SJSA1 (cell line): ENCODE measurements at places on chromosomes 3 and 15.
A peak's percentile ranks its signal among the peaks of the same experiment; 100 is the strongest.

DNA sequence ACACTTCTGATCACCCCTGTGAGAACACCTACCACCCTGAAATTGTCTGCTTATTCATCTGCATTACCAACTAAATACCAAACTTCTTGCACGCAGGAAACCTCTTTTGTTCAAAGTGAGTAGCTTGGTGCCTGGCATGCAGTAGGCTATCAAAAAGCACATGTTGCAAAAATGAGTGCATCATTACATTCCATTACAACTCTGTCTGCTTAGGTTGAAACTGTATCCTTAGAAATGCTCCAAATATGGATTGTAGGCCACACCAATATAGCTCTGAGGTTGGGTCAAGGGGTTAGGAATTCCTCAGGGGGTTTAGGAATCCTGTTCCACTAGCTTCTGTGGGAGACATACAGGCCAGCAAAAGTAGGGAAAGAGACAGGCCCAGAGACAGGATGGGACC is 107.2 kb downstream of the THRB start:
- H3K4me3 ChIP-seq, result no peak overlapping the region
- H3K27ac ChIP-seq, result peak overlapping the region; percentile 82
- no peak for DNase-seq
- H3K36me3 ChIP-seq, result no peaks in the 10 kb centered on the region
- peaks cover 22% of the 10 kb centered on the region for H3K4me1 ChIP-seq

- no peak overlapping the region for H3K27ac ChIP-seq
- H3K27me3 ChIP-seq, result peaks cover 3% of the 10 kb centered on the region; the same call in 1 of the 2 replicates
- no peaks in the 10 kb centered on the region for H3K36me3 ChIP-seq
- H3K4me1 ChIP-seq, result no peaks in the 10 kb centered on the region
- no peak overlapping the region for H3K4me3 ChIP-seq
- no peak for DNase-seq
These were observed 243.5 kb downstream of the MFSD1 start for GRCh38 chr3:159045279-159045885.

DNA sequence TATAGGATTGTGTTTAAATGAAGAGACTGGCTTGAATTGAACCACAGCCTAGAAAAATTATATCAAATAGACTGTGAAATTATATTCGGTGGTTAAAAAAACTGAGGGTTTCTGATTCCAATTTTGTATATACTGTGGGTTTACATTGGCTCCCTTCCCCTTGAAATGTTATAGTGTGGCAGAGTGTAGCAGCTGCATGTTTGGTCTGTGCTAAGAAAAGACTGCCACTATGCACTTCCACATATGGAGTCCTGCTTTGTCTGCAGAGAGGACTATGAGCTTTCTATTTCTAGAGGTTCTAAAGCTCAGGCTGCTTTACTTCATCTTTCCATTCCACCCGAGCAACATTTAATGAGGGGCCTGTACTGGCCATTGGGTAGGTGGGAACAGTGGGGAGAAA is 112.3 kb downstream of the P3H2 start:
- H3K27me3 ChIP-seq, result no peaks in the 10 kb centered on the region
- H3K27ac ChIP-seq, result no peak overlapping the region

DNA sequence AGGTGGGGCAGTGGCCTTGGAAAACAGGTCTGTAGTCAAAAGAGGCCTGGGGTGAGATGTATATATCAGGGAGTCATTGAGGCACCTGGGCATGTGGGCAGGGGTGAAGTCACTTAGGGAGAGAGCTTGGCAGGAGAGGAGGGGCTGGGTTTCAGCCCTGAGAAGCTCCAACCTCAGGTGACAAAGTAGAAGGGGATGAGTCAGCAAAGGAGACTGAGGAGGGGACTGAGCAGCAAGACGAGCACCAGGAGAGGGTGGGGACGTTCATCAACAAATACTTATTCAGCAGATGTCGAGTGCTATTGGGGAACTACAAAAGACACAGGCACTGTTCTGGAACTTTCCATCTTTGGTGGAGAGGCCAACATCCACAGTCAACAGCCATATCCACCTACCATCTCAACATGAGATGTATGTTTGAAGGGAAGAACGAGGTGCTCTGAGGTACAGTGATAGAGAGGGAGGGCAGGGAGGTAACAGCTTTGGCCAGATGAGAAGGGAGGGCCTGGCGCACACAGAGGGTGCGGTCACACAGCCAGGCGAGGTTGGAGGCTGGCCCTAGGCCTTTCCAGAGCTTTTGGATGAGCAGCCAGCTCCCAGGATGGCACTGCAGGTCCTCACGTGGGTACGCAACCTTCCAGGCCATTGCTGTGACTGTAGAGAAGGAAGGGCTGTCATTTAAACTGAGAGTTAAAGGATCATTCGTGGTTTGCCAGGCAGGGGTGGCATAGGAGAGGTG is 45.7 kb downstream of the GLDN start:
- no peak for DNase-seq
- no peaks in the 10 kb centered on the region for H3K4me1 ChIP-seq
- no peaks in the 10 kb centered on the region for H3K36me3 ChIP-seq
- no peak overlapping the region for H3K27ac ChIP-seq

- no peak for DNase-seq
- H3K27ac ChIP-seq, result no peak overlapping the region
- H3K27me3 ChIP-seq, result no peaks in the 10 kb centered on the region
- H3K4me1 ChIP-seq, result peaks cover 27% of the 10 kb centered on the region
These were observed 55.3 kb downstream of the RSRC1 start for GRCh38 chr3:158165141-158165655.
